ENCODE measurements at places on chromosomes 2 and 18.

GRCh38 chr2:99748344-99748743, 258.5 kb upstream of the REV1 start:
- DNase-seq, result no peak

- peak; percentile 44 for DNase-seq
These were observed 32.6 kb downstream of the PMAIP1 start for GRCh38 chr18:59932401-59932800.

DNA sequence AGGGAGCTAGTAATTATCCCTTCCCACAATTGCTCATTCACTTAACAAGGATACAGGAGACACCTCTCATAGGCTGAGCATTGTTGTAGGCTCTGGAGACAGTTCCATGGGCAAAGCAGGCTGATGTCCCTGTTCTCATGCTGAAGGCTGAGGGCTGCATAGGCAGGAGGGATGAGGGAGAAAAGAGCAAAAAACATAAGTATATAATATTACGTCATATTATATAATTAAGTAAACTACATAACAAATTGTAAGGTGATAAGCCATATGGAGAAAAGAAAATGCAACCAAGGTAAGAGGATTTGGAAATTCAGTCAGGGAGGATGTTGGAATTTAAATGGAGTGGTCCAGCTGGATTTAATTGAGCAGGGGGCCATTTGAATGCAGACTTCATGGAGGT, 380.6 kb upstream of the ST6GAL2 start:
- DNase-seq, result no peak

- DNase-seq, result peak; percentile 35
These were observed 191.8 kb downstream of the FTCDNL1 start for GRCh38 chr2:199659207-199659606.

GRCh38 chr2:62304429-62305417, 108.8 kb downstream of the B3GNT2 start:
- peak; percentile 16 for DNase-seq

- DNase-seq, result no peak
These were observed 74.1 kb downstream of the VAPA start for GRCh38 chr18:9987931-9988330.

DNA sequence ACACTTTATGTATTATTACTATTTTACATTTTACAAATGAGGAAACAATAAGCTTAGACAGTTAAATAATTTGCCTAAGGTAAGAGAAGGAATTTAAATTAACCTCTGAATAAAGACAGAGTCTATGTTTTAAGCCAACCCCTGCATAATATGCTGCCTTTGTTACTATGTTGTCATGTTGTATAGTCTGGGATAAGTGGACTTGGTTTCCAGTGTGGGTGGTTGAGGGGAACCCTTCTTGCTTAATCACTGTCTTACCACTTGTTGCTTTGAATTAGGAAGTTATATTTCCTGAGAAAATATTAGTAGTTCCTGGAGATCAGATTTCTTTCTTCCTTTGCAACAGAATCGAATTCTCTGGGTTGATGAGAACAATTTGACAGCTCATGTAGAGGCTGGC, 52.6 kb downstream of the AGPS start:
- DNase-seq, result no peak

GRCh38 chr2:105085525-105085924, 47.7 kb downstream of the MRPS9 start:
- DNase-seq, result no peak

- no peak for DNase-seq
These were observed 137.1 kb downstream of the CBLN2 start for GRCh38 chr18:72407048-72407447.

DNA sequence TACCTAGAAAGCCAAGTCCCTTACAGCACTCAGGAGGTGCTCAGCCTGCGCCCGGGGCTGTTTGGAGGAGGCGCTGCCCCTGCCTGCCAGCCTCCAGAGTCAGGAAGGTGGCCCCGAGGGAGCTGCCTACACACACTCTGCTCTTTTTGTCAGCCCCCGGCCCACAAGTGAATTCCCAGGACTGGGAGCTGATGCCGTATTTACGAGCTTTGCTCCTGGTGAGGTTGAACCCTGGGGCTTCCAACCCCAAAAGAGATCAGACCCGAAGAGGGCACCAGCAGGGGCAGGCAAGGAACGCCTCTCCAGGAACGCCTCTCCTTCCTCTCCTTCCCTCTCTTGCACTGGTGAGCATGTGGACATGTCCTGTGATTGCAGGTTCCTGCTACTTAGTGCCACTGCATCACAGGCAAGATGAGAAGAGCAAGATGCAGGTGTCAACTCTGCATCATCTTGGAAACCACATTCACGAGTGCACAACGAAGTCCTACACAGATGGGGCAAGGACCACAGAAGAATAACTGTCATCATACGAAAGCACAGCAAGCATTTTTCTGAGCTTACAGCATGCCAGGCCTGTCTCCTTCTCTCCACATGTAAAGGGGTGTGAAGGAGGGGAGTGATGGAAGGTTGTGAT, 126.7 kb downstream of the NDUFA10 start:
- no peak for DNase-seq

DNA sequence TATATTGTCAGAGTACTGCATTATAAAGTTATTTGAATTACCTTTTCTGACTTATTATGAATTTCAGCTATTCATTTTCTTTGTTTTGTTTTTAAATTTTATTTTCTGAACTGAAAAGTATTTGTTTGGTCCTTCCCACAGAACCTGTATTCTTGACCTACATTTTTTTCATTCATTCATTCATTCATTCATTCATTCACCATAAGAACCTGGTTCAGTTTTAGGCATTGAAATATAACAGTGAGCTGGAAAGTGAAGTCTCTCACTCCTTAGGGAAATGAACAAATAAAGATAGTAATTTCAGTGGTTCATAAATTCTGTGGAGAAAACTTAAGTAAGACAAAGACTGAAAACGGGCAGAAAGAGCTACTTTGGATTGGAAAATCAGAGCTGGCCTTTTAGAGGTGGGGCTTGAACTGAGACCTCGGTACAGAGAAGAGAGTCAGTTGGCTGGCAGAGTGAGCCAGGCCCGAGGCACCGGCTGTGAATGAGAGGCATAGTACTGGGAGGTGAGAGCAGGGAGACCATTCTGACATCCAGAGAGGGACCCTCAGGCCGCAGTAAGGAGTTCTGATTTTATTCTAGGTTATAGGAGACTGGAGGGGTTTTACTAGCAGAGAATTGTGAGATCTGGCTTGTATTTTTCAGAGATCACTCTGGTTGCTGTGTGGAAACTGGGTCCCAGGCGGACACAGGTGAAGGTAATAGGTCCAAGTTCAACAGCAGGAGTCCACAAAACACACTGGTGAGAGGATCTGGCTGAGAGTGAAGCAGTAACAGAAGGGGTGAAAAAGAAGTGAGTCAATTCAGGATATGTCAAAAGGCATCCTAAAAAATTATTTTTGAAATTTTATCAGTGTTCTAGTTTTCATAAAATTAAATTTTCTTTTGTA, 75.8 kb upstream of the FN1 start:
- DNase-seq, result no peak

- DNase-seq, result no peak
These were observed 106.3 kb downstream of the GYPC start for GRCh38 chr2:126761981-126762878.

DNA sequence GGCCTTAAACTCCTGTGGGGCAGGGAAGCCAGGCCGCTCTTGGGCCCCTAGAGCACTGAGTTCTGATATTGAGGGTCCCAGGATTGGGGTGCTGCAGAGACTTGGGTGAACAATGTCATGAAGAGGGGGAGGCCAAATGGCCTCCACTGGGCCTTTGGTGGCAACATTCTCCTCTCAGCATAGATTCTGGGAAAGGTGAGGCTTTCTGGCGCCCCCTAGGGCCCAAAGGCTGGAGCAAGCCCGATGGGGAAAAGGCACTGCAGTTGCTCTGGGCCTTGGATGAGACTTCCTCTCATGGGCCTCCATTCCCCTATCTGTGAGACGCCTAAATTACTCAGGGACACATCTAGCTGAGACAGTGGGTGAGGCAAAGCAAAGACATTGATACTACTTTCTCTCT, 84.8 kb downstream of the ACAA2 start:
- DNase-seq, result no peak

DNA sequence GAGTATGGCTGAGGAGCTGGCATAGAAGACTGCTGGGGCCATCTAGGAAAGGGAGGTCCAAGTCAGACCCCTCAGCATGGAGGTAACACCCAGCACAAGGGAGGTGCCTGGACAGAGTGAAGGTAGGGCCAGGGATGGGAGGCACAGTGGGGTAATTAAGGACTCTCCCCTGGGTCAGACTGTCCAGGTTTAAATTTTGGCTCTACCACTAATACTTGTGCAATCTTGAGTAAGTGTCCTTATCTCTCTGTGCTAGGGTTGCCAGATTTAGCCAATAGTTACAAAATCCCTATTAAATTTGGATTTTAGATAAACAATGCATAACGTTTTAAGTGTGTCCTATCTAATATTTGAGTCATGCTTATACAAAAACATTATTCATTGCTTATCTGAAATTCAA, 109.5 kb downstream of the LOXHD1 start:
- no peak for DNase-seq

DNA sequence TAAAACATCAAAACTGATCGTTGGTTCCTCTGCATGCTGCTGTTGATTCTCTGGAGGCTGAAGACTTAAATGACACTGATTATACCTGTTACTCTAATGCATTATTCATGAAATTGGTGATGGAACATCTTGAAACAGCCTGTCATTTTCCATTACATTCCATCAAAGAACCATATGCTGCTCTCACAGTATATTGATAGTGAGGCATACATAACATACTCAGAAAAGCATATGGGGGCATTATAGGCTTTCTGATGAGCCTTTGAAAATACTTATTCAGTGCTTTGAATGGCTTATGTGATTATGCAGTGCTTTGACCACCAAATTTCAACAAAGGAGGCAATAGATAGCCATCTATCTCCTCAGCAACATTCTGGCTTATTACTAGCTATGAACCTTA, 392.1 kb downstream of the CDH19 start:
- DNase-seq, result no peak

DNA sequence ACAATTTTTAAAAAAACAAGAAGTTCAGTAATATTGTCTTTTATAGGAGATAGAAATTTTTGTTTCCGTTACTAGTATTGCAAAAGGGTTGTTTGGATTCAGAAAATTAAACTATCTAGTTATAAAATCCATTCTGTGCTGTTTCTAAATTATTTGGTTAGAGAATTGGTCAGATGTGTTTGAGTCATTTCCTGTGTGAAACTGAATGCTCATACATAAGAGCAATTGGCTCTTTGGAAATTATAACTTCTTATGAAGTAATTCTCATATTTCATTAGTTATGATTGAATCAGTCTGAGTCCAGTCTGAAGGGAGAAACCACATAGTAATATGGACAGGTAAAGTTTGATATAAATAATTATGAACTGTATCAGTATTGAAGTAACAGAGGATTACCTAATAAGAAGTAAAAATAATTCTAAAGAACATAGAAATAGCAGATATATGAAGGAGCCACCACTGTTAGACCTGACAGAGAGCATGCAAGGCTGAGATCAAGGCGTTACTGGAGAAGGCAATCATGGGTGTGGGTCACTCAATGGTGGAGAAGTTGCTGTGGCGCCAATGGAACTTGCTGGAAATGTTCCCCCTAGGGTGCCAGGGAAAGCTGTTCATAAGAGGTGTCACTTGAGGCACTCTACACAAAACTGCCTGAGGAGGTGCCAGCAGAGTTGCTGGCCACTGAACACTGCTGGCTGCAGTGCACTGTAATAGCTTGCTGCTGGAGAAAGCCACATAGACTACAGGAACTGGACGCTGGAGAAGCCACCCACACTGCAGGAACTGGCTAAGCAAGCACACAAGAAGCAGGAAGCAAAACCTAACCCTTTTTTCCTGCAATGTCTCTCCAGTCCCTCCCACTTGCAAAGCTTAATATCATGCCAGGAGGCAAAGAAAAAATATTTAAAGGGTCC, 18.0 kb upstream of the FAP start:
- DNase-seq, result no peak

DNA sequence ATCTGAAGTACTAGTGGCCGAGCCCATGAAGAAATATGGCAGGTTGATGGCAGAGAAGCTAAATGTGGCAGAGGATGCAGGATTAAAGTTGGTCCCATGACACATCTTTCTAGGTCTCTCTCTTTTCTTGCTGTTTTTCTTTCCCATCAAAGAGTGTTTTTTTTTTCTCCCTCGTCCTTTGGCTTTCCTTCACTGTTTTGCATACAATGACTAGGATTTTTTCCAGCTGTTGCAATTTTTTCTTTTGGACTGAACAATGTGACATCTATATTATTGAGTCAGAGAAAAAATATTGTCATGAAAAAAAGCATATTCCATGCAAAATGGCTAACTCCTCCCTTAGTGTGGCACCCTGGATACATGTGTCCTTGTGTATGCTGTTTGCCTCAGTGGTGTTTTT, 939.5 kb upstream of the FANCL start:
- no peak for DNase-seq

DNA sequence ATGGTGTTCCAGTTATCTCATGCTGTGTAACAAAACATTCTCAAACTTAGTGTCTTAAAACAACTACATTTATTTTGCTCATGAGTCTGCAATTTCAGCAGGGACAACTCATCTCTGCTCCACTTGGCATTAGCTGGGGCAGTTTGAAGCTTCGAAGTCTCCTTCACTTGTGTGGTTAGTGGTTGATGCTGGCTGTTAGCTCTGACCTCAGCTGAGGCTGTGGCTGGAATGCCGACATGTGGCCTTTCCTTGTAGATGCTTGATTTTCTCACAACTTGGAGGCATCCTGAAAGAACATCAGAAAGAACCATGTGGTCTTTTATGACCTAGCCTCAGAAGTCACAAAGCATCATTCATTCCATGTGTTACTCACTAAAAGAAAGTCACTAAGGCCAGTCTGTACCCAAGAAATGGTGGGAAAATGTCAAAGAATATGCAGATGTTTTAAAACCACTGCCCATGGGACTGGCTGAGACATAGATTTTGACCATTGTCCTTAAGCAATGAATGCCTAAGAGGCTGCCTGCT, 3.8 kb upstream of the TMSB10 start:
- no peak for DNase-seq

DNA sequence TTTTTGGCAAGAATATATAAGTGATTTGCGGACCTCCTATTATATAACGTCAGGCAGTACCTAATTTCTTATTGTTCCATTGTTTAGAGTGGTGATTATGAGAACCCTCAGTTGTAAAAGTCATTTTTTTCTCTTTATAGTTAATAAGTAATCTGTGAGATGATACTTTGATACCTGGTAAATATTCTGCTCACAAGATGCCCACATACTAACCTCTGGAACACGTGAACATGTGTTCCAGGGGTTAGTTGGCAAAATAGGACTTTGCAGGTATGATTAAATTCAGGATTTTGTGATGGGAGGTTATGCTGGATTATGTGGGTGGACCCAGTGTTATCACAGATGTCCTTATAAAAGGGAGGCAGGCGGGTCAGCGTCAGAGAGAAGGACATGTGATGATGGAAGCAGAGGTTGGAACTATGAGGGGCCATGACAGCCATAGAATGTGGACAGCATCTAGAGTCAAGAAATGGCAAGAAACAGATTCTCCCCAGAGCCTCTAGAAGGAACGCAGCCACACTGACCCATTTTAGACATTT, 16.8 kb downstream of the MAIP1 start:
- DNase-seq, result no peak

GRCh38 chr18:27178424-27178823, 6.7 kb downstream of the CHST9 start:
- no peak for DNase-seq

Data from NCI-H2171 treated with DMSO at 0.1 percent for 48 hours (cell line).